ENCODE measurements at places on chromosomes 2 and 18. TPM values are rescaled to one million over a fixed set of nuclear protein-coding genes. Genes with fewer than 3 reads are reported as not detected.

Gene STON1
- 4.8 TPM for total RNA-seq

Gene CFAP65
- total RNA-seq, result not detected

Gene POLE4
- 9.6 TPM for total RNA-seq

Gene KLHL29
- total RNA-seq, result 8.2 TPM

Data from vein endothelial cell (primary cell).